ENCODE measurements at places on chromosomes 13 and 19. TPM values are rescaled to one million over a fixed set of nuclear protein-coding genes. Genes with fewer than 3 reads are reported as not detected.

DNA sequence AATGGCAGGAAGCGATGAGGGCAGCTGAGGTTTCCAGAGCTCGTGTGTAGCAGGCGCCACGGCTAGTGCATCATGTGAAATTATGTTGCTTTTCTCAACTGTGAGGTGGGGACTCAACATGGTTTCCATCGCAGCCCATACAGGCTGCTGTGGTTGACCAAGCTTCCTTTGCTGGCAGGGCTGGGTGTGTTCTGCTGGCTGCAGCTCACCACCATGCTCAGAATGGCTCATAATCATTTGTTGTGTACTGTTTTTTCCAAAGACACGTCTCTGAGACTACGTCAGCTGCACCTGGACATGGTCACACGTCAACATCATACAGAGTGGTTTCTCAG is 16.1 kb upstream of the RASA3 start:
- DNase-seq: no peak

DNA sequence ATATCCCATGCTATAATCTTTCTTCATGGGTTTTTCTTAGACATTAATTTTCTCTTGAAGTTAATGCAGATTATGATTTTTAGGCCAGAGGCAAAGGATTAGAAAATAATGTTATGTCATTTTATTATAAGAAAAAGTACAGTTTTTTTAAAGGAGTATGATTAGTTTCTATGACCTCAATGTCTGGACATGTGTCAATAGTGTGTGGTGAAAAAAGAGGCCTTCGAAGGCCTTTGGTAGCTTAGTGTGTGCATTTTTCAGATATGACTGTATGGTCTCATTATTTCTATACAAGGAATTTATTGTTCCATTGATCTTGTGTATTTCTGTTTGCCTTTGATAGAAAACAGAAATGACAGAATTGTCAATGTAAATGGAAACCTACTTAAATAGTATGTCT is 195.6 kb downstream of the GPC5 start:
- no peak for DNase-seq

DNA sequence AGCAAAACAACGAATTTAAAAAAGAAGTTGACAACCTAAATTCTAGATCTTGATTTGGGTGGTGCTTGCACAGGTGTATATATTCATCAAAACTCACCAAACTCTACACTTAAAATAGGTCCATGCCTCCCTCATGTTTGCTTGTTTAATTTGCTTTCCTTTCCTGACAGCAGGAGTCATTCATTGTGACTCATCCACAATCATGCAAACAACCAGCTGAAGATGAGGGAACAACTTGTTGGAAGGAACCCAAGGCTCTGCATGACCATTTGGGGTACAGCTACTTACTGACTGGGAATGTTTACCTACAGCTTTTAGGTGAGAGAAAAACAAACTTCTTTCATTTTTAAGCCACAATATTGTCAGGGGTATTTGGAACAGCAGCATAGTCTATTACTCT is 96.6 kb downstream of the RXFP2 start:
- DNase-seq: peak; percentile 56

DNA sequence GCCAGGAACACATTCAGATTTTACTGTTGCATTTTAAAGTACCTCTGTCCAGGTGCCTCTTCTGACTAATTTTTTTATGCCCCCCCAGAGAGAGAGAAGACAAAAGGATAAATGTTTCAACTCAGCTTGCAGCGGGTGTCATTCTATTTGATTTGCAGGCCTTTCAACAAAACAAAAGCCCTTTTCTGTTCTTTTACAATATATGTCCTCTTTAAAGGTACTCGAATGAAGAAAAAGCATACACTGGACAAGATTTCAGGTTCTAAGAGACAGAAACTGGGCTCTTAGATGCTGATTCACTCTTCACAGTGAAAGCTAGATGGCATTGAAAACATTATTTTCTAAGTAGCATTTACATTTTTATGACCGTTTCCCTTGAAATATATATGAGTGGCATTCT is 2.9 kb upstream of the FRY start:
- no peak for DNase-seq

Gene FGF21
- not detected for total RNA-seq

DNA sequence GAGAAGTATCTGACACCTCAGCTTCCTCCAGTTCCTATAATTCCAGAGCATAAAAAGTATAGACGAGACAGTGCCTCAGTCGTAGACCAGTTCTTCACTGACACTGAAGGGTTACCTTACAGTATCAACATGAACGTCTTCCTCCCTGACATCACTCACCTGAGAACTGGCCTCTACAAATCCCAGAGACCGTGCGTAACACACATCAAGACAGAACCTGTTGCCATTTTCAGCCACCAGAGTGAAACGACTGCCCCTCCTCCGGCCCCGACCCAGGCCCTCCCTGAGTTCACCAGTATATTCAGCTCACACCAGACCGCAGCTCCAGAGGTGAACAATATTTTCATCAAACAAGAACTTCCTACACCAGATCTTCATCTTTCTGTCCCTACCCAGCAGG is 3.1 kb downstream of the KLF5 start:
- no peak for DNase-seq

- no peak for DNase-seq
Observed at GRCh38 chr19:35859414-35859813, 2.7 kb downstream of the KIRREL2 start.

Data from Daoy (cell line).